GF-D8 (cell line): ENCODE measurements at places on chromosomes 16 and 17.

- no peak for DNase-seq
Measured at GRCh38 chr16:3583303-3584038, 6.3 kb upstream of the NLRC3 start.

DNA sequence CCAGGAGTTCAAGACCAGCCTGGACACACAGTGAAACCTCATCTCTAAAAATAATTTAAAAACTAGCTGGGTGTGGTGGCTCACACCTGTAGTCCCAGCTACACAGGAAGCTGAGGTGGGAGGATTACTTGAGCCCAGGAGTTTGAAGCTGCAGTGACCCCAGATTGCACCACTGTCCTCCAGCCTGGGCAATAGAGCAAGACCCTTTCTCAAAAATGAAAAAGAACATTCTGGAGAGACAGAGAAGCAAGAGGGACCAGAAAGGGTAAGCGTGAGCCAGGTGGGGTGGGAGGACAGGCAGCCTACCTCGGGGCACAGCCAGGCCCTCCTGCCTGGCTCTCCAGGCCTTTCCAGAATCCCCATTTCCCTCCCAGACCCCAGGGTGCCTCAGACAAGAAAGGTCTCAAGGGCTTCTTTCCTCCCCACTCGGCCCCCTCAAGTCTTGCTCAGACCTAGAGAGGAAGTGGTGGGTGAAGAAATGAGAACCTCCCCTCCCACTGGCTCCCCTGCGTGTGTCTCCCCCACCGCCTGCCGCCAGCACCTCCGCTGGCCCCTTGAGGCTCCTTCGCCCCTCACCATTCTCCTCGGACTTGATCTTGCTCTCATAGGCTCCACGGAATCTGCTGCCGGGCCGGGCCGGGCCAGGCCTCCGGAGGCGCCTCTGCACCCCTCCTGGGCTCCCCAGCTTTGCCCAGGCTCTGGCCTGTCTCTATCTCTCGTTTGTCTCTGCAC is 503 bp downstream of the C16orf54 start:
- peak; percentile 63 for DNase-seq

- no peak for DNase-seq
Measured at GRCh38 chr17:31397256-31397939, 5.9 kb downstream of the RAB11FIP4 start.

GRCh38 chr17:67022451-67022810 is 21.9 kb upstream of the CACNG1 start:
- DNase-seq, result no peak

GRCh38 chr16:85677383-85677967 is 11.3 kb downstream of the GINS2 start:
- DNase-seq, result no peak

DNA sequence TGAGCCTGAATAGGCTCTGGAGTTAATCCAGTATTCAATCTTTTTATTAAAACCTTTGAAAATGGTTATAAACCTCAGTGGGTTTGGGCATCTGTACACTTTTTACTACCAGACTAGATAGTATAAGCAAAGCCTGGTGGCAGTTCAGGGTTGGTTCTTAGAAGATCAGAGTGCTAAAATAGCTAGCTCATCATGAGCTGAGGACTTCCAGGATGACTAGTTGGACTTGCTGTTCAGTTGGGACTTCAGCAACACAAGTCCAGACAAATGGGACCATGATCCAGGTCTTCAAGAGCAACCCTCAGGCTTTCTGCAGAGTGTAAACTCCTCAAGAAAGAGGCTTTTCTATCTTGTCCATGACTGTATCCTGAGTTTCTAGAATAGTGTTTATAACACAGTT is 1.2 kb upstream of the ZNF19 start:
- DNase-seq, result no peak

DNA sequence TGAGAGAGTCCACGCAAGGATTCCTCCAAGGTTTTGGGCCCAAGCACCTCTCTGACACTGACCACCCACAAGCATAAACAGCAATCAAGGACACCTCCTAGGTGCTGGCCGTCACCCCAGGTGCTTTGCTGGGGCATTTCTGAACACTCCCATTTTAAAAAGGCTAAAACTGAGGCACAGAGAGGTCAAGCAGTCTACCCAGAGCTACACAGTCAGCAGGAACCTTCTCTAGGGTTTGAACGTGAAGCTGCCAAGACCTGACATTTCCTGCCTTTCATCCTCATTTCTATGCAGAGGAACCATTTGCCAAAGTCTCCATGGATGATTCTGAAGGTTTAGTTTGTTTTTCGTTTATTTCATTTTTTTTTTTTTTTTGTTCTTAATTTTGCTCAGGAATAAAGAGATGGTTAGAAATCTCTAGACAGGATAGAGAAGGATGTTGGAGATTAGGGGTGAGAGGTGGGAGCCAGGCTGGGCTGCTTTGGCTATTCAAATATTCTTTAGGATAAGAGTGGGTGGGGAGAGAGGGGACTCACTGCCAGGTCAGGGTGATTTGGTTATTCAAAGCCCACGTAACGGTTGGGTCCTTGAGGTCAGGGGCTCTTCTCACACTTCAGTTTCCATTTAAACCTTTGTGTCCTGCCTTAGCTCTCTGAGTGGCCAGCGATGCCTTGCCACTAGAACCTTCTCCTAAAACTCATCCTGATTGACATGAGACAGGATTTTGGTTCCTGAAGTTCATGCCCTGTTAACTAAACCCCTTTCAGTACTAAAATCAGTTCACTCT is 6.2 kb downstream of the PLCG2 start:
- DNase-seq, result no peak

- DNase-seq, result no peak
Measured at GRCh38 chr16:70592106-70592571, 54.2 kb upstream of the IL34 start.

- no peak for DNase-seq
Measured at GRCh38 chr17:3026125-3026855, 37.1 kb downstream of the OR1D5 start.

DNA sequence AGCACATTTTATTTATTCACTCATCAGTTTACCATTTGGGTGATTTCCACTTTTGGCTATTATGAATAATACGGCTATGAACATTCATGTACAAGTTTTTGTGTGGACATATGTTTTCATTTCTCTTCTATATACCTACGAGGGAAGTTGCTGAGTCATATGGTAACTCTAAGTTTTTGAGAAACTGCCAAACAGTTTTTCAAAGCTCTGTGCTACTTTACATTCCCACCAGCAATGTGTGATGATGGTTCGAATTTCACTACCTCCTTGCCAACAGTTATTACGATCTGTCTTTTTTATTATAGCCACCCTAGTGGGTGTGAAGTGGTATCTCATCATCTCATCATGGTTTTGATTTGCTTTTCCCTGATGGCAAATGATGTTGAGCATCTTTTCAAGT is 63.7 kb upstream of the MRTFB start:
- DNase-seq, result no peak

GRCh38 chr16:84600343-84601229 is 17.3 kb downstream of the COTL1 start:
- DNase-seq, result peak; percentile 79

GRCh38 chr17:8002721-8003593 is 542 bp downstream of the GUCY2D start:
- no peak for DNase-seq

DNA sequence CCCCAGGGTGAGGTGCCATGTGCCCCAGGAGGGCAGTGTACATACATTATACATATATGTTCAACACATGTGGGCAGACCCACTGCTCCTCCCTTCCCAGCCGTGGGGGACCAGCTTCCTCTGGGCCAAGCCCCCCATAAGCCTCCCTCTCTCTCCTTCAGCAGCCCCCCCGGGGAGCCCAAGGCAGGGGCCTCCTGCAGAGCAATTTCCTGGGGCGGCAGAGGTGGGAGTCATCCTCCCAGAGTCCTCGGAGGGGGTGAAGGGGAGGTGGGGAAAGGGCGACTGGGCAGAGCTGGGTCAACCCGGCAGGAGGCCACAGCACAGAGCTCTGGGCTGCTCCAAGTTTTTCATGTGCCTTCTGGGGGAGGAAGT is 235.1 kb downstream of the ZNF423 start:
- DNase-seq, result no peak

GRCh38 chr17:36198831-36199465 is 2.4 kb upstream of the CCL3L1 start:
- DNase-seq, result no peak

DNA sequence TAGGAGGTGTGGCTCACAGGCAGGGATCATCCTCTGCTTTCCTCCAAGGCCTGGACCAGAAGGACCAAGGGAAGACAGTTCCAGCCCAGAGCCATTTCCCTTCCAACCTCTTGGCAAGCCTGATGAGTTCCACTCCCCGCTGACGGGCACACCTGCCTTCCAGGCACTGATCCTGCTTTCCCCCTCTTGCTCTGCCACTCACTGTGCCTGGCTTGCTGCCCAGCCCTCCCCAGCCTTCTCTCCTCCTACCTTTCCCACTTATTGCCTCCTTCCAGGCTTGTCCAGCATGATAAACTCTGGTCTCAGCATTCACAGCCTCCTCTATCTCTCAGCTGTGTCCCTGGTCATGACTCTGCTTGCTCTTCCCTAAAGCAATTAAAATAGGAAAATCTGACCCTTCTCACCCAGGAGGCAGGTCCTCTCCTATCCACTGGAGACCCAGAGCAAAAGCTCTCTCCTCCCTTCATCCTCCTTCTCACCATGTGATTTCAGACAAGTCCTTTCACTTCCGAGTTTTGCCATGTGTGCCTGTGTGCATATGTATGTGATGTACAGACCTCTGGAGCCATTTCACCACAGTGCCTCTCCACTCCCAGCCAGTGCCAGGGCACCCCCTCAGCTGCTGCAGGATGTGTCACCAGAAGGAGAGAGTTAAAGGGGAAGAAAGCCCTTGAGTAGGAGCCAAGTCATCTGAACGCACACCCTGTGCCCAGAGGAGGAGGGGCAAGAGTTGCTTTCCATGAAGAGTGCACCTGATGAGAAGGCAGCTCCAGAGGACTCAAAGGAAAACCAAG is 13.4 kb upstream of the TMEM170A start:
- no peak for DNase-seq

DNA sequence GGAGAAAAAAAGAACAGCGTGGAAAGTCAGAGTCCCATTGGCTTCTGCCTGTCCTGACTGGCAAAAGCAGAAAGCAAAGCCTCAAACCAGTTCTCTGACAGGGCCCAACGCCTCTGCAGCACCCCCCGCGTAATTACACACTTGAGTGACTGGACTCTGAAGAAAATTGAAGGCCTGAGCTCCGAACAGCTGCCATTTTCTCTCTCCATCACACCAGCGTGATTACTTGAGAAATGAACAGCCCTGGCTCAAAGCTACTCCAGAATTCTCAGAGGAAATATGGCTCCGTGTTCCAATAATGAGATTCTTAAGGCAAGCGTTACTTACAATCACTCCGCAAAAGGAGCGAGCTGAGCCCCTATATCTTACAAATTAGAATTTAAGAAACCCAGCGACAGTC is 142.7 kb upstream of the C17orf78 start:
- DNase-seq, result no peak

DNA sequence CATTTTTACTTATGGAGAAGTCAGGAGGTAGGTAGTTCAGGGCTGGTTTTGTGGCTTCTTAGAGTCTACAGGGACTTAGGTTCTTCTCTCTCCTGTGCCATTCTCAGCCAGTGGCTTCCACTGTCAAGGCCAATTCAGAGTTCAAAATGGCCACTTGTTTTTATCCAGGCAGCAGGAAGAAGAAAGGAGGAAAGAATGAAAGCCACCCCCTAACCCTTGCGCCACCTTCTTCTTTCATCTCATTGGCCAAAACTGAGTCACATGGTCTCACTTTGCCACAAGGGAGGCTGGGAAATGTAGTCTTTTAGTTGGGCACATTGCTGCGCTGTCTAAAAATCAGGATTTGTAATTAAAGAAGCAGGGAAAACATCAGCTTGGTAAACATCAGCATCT is 60.8 kb upstream of the MED9 start:
- peak; percentile 27 for DNase-seq

DNA sequence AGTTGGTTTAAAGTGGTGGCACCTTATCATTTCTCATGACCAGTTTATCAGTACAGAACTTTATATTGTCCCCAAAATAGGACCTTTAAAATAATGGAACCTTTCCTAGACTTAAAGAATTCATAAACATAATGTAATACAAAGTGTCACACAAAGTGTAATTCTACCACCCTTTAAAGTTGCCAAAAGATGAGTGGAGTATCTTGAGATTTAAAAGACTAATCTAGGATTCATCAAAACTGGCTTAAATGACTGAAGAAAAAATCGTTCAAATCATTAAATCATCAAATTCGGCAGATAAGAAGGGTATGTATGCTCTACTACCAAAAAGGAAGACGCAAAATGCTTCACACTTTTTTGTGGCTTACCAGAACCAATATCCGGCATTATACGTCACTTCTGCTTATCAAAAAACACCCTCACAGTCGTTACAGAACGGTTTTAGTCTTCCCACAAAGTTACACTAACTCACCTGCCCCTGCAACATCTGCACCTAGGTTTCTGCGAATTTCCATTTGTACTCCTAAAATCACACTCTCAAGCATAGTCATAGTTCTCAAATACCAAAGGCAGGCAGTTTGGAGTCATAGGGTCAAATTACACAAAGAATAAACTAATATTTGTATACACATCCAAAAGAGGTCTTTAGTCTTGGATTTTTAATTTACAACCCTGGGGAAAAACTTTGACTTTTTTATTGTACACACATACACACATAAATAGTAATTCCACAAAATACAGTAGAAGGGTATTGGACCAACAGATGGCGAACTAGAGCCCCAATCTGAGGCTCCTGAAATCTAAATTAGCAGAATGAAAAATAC is 1.4 kb upstream of the KANSL1 start:
- DNase-seq, result peak; percentile 79

GRCh38 chr17:43412166-43412565 is 13.4 kb downstream of the ARL4D start:
- no peak for DNase-seq

DNA sequence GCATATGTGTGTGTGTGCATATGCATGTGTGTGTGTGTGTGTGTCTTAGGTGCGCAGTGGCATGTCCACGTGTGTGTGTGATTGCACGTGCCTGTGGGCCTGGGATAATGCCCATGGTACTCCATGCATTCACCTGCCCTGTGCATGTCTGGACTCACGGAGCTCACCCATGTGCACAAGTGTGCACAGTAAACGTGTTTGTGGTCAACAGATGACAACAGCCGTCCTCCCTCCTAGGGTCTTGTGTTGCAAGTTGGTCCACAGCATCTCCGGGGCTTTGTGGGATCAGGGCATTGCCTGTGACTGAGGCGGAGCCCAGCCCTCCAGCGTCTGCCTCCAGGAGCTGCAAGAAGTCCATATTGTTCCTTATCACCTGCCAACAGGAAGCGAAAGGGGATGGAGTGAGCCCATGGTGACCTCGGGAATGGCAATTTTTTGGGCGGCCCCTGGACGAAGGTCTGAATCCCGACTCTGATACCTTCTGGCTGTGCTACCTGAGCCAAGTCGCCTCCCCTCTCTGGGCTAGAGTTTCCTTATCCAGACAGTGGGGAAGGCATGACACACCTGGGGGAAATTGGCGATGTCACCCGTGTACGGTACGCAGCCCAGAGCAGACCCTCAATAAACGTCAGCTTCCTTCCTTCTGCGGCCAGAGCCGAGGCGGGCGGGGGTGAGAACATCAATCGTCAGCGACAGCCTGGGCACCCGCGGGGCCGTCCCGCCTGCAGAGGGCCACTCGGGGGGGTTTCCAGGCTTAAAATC is 47.6 kb downstream of the IL21R start:
- no peak for DNase-seq

GRCh38 chr17:32426894-32427293 is 17.4 kb upstream of the PSMD11 start:
- DNase-seq, result no peak

GRCh38 chr16:49529411-49530045 is 155.9 kb downstream of the C16orf78 start:
- no peak for DNase-seq

GRCh38 chr16:2776500-2777139 is 460 bp downstream of the ELOB start:
- no peak for DNase-seq
